Activated T-cell treated with anti-CD3 and anti-CD28 coated beads for 4 hours (primary cell): ENCODE measurements at places on chromosomes 6 and 20.

- no peak for DNase-seq
Measured at GRCh38 chr6:89956182-89956581, 61.9 kb downstream of the GJA10 start.

DNA sequence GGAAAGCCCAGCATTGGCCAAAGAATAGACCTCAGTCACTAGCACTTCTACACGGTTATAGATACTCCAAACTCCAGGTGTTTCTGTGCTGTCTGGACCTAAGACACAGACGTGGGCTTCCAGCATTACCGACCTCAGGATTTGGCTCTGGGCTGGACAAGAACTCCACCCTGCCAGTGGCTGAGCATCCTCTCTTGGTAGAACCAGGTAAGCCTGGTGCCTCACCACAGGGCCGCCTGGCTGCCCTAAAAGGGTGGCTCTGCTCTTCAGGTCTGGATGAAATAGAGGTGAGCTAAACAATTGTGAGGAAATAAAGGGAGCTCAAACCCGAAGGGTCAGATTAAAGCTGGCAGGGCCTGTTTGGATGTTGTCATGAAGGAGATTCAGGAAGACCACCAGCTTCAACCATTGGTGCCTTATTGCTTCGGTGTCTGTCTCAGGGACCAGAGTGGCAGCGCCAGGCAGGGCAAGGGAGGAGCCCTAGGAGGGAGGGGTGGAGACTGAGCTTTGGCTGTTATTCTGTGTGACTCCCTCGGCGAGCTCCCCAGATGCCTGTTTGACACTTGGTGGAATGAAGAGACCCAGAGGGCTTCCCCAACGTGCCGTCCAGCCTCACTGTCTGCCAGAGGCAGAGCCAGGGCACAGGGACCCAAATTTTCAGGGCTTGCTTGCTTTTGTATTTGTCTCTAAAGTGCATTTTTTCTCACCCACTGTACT lies 8.6 kb downstream of the SYNDIG1 start:
- no peak for DNase-seq

DNA sequence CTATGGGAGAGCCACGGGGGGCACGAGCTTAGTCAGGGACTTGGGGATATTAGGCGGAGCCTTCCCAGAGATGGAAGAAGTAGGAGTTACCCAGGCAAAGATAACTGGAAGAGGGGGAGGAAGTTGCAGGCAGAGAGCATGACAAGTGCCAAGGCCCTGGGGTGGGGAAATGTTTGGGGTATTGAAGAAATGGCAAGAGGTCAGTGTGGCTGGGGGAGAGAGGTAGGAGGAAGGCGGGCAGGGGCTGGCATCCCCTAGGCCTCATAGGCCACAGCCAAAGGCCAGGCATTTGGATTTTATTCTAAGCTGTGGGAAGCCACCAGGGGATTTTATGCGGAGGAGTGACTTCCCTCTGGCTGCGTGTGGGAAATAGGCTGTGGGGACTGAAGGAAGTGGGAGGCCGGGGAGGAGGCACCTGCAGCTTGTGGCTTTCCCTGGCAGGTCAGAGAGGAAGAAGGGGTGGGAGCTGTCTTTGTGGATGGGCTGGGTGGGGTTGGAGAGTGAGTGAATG lies 22.7 kb downstream of the SNAI1 start:
- DNase-seq = no peak

DNA sequence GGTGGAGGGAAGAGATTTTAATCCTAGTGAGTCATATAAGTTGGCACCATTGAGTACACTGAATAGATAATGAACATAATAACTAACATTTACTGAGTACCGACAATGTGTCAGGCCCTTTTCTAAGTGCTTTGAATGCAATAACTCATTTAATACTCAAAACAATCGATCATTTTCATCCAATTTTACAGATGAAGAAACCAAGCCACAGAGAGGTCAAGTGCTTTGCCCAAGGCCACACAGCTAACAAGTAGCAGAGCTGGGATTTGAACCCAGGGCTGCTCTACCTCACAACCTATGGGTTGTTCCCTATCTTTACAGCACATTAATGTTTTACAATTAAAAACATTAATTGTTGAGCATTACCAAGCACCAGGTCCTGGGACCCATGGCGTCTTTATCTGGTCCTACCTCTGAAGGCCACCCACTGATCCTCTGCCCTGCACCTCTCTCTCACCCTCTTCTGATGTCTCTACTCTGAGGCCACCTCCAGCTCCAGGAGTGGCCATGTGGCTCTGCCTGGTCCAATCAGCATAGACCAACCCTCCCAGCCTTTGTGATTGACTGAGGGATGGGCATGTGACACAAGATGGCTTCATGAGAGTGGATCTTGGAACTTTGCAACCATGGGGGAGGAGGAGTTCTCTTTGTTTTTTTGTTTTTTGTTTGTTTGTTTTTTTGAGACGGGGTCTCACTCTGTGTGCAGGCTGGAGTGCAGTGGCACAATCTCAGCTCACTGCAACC lies 83.9 kb downstream of the KCNB1 start:
- no peak for DNase-seq
